T-helper 9 cell (primary cell): ENCODE measurements at places on chromosomes 6 and 20.

DNA sequence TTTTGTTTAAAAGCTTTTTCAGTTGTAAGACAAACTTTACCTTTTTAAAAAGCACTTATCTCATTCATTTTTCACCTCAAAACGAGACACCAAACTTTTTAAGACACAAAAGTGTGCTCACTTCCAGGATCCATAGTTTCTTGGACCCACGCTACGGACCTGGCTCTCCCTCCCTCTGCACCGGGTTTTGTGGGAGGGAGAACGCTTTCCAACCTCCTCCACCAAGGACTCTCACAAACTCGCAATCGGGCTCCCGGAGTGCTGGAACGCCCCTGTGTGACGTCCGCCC lies 436 bp downstream of the CAGE1 start:
- DNase-seq, result no peak

GRCh38 chr6:105537981-105538578 lies 135.2 kb upstream of the PREP start:
- no peak for DNase-seq

- DNase-seq, result no peak
Measured at GRCh38 chr20:11917663-11918062, at the start of gene BTBD3. TSS of gene BTBD3 (plus strand) at chr20:11917893. CDS start at chr20:11918276, 383 bp downstream.

GRCh38 chr20:51120868-51121267 lies 98.0 kb upstream of the KCNG1 start:
- DNase-seq, result no peak

- DNase-seq, result no peak
Measured at GRCh38 chr6:44057931-44058616, 69.2 kb downstream of the MRPL14 start.

DNA sequence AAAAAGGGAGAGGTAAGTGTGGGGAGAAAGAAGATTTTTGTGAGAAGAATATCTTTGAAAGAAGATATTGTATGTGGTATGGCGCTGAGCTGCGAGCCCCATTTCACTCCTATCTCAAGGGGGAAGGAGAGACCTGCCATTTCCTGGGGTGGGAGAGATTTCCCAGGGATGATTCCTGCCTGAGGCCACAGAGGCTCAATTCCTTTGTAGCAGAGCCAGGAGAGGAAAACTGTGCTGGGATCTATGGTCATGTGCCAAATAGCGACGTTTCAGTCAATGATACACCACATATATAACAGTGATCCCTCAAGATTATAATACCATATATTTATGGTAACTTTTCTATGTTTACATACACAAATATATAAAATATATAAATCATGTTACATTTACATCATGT lies 28.9 kb downstream of the TCF21 start:
- DNase-seq, result no peak

GRCh38 chr20:46408281-46408731 lies 1.9 kb upstream of the ELMO2 start:
- no peak for DNase-seq

DNA sequence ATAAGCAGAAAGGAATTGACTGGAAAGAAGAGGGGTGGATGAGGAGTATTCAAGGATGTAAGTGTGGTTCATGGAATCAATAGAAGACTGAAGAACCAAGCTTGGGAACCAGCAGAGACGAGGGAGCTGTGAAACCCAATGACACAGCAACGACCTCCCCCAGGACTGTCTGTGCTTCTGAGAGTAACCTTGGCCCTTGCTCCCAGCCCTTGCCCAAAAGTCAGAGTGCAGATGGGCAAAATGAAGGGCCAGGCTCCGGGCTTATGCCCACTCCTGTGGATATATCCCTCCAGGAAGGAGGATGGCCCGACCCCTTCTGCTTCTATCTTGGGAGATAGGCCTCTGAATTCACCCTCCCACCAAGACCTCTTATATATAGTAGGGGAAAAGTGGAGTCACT lies 24.9 kb downstream of the FAM50B start:
- DNase-seq, result no peak

- DNase-seq, result peak; percentile 55
Measured at GRCh38 chr6:170271771-170272314, 19.0 kb downstream of the DLL1 start.

DNA sequence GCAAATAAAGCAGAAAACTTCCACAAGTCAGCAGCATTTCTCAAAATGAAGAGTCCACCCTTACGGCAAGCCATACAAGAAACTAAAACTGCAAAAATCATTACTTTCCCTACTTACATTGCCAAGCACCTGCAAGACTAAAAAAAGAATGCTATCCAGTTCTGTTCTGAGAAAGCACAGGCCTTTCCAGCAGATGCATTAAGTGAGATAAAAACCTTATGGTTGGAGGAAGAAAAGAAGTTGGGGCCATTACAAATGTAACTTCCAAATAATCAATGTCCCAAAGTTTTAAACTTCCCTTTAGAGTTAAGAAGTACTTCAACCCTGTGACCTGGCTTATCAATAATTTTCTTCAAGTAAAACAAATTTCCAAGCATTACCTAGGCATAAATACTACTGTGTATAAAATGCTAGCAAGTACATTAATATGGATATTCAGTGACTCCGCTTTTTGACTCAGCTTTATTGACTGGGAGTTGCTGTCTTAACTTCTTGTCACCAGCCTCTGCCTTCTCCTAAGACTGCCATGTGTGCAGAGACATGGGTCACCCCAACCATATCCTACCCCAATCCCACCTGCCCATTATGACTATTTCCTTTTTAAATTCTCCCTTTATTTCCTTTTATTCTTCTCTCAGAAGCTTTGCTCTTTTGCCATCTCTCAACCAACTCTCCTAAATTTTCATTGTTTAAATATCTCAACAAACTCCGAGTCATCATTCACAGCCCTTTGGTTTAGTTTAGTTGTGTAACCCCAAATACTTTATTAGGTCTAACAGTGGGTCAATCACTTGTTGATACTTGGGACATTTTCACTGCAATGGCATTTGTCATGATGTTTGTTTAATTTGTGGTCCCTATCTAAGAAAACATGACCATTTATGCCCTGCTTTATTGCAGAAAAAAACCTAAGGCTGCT lies 49.7 kb downstream of the SLC22A23 start:
- DNase-seq, result no peak

DNA sequence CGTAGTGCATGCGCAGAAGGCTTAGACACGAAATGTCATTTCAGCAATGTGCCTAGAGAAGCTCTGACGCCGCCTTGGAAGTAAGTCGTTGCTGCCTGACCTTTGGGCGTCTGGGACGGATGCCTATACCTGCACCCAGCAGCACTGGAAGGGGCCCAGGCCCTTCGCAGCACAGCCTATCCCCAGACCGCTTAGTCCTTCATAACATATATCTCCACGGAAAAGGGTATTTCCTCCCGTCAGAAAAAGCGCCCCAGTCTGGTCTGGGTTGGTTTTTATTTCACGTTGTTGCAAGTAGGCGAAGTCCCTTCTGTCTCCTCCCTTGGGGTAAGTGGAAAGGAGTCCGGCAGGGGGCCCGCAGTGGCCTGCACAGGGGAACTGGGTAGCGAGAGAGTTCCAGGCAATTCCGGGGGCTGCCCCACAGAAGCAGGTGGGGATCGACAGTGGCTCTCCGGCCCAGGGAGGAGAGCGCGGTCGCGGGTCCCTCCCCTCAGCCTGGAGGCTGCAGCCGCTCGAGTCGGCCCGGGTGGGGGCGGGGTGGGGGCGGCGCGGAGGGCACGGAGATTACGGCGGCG lies 559 bp upstream of the EYA4 start:
- DNase-seq, result no peak

GRCh38 chr6:12715437-12715836 lies 1.1 kb upstream of the PHACTR1 start:
- no peak for DNase-seq

DNA sequence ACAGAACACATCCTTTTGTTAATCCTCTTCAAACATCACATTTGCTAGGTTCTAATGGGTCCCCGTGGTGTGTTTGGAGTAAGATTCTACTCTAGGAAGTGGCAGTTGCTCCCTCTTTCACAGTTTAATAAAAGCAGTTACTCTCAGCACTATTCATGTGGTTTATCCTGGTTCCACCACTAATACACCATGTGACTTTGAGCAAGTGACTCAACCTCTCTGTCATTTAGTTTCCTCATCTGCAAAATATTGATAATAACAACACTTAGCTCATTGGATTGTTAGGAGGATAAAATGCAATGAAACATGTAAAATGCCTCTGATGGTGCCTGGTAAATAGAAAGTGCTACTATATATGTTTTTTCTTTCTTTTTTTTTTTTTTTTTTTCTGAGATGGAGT lies 488.0 kb upstream of the NOX3 start:
- no peak for DNase-seq

- DNase-seq, result no peak
Measured at GRCh38 chr6:40328386-40328985, 258.7 kb downstream of the LRFN2 start.

DNA sequence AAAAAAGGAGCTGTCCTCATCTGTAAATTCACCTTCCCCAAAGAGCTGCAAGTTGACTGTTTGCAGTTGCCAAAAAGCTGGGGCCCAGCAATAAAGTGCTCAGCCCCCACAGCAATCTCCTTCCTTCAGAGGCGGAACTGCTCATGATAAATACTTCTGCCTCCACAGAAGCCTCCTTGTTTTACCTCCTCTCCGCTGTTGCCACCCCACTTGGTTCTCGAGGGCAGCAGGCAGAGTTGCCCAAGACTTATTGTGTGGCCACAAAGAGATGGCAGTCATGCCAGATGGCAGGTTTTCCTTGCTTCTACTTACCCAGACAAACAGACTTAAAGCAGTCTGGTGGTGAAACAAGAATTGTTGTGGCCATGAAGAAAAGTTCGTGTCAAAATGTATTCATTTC lies 66.3 kb downstream of the SLX4IP start:
- DNase-seq, result no peak

GRCh38 chr6:170143401-170144150 lies 147.3 kb downstream of the DLL1 start:
- DNase-seq, result no peak

DNA sequence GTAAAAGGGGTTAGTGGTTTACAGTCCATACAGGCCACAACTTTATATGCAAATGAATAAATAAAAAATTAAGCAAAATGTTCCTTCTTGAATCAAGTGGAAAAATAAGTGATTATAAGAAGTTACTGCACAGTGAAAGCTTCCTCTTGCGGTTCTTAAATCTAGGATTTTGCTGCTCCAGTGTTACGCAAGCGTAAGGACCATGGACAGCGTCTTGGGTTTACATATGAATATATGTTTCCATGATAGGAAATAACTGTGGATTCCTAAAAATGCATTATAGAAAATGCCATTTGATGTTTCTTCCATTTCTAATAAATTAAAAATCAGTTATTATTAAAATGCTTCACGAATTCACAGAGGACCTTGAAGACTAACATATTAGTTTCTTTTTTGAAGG lies 176.6 kb upstream of the POU3F2 start:
- DNase-seq, result no peak

GRCh38 chr6:167093922-167094432 lies 28.9 kb upstream of the CCR6 start:
- peak; percentile 67 for DNase-seq

GRCh38 chr20:58216334-58216733 lies 12.1 kb downstream of the ANKRD60 start:
- DNase-seq, result no peak

DNA sequence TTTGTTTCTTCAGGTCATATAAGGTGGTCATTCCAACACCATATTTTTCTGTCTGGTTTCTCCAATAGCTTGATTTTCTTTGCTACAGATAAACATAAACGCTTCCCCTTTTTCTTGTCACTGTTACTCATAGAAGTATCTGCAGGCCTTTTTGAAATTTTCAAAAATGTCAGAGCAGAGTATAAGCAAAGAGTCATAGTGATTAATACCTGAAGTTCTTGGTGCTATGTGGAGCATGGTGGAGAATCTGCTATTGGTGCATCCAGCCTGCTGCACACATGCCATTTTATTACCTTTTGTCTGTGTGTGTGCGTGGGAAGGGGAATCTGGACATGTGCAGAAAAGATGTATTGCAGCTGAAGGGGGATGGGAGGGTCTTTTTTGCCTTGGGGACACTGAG lies 19.7 kb downstream of the STX11 start:
- no peak for DNase-seq

DNA sequence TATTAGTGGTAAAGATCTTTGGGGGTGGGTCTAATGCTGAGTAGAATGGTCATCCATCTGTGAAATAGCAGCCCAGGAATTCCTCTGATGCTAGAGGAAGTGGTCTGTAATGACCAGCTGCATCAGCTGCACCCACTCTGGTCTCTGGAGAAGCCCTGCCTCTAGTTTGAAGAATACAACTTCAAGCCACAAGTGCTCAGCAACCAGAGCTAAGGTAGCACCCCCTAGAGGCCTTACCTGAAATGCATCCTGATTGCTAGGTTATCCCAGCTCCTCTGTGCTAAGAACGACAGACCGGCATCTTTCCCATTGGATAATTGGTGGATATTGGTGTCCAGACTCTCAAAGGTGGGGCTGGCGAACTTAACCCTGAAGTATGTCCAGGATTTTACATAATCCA lies 58.2 kb downstream of the DNAH8 start:
- no peak for DNase-seq

- peak; percentile 26 for DNase-seq
Measured at GRCh38 chr20:38833857-38834164, 28.3 kb downstream of the PPP1R16B start.

- DNase-seq, result no peak
Measured at GRCh38 chr6:93701526-93701925, 282.2 kb upstream of the EPHA7 start.

- DNase-seq, result no peak
Measured at GRCh38 chr6:34630040-34630439, 66.5 kb downstream of the ILRUN start.

GRCh38 chr6:161273274-161273751 lies 548 bp downstream of the AGPAT4 start:
- peak; percentile 48 for DNase-seq

GRCh38 chr20:31494131-31494530 lies 19.0 kb downstream of the REM1 start:
- DNase-seq, result no peak

- no peak for DNase-seq
Measured at GRCh38 chr6:29509711-29510110, 22.0 kb upstream of the MAS1L start.

- DNase-seq, result no peak
Measured at GRCh38 chr6:31785475-31785874, 8.3 kb upstream of the VWA7 start.

DNA sequence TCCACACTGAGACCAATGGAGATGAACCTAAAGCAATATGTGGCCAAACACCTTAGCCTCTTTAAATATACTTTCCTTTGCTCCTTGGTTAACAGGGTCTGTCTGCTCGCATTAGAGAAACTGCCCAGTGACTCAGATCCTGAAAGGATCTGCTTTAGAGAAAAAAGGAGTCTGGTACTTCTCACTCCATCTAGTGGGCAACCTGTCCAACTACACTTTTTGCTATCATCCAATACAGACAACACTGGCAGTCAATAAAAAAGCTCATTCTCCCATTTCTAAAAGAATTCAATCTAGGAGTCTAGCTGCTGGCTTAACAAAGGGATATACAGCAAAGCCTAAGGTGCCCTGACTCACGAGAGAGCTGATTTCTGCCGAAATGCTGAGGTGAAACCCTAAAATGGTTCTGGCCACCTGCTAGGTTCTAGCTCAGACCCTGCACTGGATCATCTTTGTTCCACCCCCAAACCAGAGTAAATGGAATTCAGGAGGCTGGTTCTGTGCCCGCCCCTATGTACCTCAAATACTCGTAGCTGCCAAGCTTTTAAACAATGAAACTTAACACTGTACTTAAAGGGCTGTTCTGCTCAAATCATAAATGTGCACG lies 11.5 kb downstream of the GNL1 start:
- DNase-seq, result no peak

GRCh38 chr6:169376458-169376857 lies 122.8 kb upstream of the THBS2 start:
- DNase-seq, result no peak
